ENCODE measurements at places on chromosomes 2 and 18.

GRCh38 chr2:207706936-207707860, 4.2 kb upstream of the CCNYL1 start:
- DNase-seq: peak; percentile 50

- DNase-seq: no peak
Measured at GRCh38 chr2:74009577-74009976, 24.9 kb downstream of the TET3 start.

- DNase-seq: no peak
Measured at GRCh38 chr2:192952245-192952644, 757.5 kb upstream of the TMEFF2 start.

- no peak for DNase-seq
Measured at GRCh38 chr2:127145280-127145895, 38.4 kb upstream of the BIN1 start.

- DNase-seq: no peak
Measured at GRCh38 chr2:26161926-26162325, 11.0 kb upstream of the GAREM2 start.

DNA sequence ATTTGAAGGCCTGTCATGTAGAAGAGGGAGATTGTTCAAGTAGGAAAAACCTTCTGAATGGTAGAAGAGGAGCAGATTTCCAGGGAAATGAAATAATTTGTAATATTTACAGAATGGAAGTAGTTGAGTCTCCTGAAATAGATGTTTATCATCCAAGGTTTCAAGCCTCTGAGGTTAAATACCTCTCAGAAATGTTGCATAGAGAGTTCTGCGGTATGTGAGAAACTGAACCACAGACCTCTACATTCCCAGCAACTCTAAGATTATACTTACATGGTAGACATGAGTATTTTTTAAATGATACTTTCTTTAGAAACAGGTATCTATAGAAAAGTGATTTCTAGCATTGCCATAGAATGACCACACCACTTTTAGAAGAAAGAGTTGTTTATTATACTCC, 379.8 kb upstream of the FANCL start:
- peak; percentile 83 for DNase-seq

- no peak for DNase-seq
Measured at GRCh38 chr18:27787547-27787946, 389.4 kb downstream of the CDH2 start.

- no peak for DNase-seq
Measured at GRCh38 chr2:74930811-74931486, 27.5 kb upstream of the POLE4 start.

GRCh38 chr2:39107156-39107555, 13.7 kb downstream of the SOS1 start:
- peak; percentile 21 for DNase-seq

DNA sequence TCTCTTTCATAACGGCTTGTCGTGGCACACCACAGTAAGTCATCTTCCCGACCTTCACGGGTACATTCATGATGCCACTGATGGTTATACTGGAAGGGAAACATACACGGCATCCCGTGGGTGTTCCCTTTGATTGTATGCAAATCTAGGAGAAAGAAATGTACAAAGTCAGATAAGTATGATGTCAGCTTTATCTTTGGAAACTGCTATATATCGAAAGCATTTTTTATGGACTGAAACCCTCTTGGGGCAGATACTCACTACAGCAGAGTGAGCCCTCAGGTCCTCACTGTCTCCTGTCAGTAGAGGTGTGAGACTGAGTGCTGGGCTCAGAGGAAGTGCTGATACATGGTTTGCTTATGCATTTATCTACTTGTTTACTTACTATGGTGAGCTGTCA, 20.4 kb downstream of the PLA2R1 start:
- DNase-seq: no peak

DNA sequence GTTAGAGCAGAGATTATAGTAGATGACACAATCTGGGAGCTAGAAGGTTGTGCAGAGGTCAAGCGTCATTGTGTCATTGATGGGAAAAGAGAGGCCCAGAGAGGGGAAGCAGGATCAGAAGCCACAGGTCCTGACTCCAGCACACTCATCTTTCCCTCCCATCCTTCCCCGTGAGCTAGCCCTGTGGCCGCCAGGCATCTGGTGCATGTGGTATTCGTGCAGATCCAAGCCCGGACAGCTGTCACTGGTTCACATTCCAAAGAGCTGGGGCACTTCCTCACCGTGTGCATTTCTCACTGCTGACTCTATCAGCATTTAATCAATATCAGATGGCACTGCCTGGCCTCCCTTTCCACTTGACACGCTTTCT, 94.1 kb upstream of the THOC1 start:
- peak; percentile 24 for DNase-seq

GRCh38 chr2:96537066-96537733, 648 bp downstream of the ARID5A start:
- peak; percentile 30 for DNase-seq

All from amniotic epithelial cell (primary cell).